ENCODE measurements at places on chromosomes 2 and 18.

- DNase-seq = no peak
These were observed 520 bp downstream of the GLS start for GRCh38 chr2:190881084-190881597.

GRCh38 chr2:43488737-43489136 lies 107.1 kb downstream of the THADA start:
- DNase-seq = no peak

GRCh38 chr2:238897122-238897880 lies 49.4 kb downstream of the TWIST2 start:
- no peak for DNase-seq

DNA sequence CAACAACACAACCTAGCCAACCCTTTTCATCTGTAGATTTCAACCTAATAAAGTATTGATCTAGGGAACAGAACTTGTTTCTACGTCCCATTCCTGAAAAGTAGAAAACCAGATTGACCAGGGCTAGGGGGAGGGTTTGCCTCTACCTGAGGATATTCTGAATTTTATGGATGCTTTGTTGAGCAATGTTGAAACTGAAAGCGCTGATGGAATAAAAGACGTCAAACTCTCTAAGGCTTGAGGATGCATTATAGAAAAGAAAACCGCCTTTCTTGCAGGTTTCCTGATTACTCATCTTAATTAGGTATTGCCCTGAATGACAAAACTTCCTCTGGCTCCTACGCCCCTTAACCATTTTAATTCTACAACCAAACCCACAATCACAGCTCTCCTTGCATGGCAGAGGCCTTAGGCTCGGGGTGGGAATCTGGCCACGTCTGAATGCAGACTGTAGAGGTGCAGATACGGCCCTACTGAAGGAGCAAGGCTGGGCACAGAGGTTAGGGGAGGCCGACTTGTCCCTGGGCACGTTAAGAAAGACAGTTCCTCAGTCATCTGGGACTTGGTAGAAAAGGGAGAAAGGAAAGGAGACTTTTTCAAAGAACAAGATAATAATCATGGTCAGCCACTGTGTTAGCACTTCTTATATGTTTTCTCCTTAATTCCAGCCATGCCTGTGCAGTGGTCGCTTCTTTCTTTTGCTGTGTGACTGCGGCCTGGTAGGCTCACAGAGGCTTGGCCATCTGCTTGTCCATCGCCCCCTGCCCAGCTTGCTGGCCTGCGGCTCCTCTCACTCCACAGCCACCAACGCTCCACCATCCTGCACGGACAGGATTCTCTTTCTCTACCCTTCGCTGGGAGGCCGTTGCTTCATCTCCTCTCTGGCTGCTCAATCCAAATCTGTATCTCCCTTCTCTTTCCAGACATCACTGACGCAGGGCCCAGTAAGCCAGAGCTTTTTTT lies 209.5 kb downstream of the VAPA start:
- peak; percentile 8 for DNase-seq

GRCh38 chr18:74541703-74542555 lies 7.6 kb downstream of the CNDP1 start:
- no peak for DNase-seq

GRCh38 chr2:217913436-217913835 lies 89.4 kb downstream of the TNS1 start:
- DNase-seq = no peak

Data from activated CD4-positive, alpha-beta T cell treated with anti-CD3 and anti-CD28 coated beads, Interleukin-2, amount 50 U/mL, for 48 hours (primary cell).